ENCODE measurements at places on chromosomes 12 and 14.

- no peak for DNase-seq
Measured at GRCh38 chr12:108907839-108908351, 28.0 kb downstream of the DAO start.

- DNase-seq: no peak
Measured at GRCh38 chr14:48250575-48250974, 575.2 kb upstream of the MDGA2 start.

- no peak for DNase-seq
Measured at GRCh38 chr14:68395604-68396003, 397.3 kb downstream of the ZFP36L1 start.

GRCh38 chr12:89949457-89950195, 241.0 kb upstream of the ATP2B1 start:
- DNase-seq: no peak

DNA sequence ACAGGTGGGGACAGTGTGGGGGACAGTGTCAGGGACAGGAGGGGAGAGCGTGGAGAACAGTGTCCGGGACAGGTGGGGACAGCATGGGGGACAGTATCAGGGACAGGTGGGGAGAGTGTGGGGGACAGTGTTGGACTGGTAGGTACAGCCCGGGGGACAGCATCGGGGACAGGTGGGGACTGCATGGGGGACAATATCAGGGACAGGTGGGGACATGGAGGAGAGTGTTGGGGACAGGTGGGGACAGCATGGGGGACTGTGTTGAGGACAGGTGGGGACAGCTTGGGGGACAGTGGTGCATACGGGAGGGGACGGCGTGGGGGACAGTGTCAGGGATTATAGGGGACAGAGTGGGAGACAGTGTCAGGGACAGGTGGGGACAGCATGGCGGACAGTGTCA, 212.3 kb downstream of the TMEM121 start:
- DNase-seq: no peak

DNA sequence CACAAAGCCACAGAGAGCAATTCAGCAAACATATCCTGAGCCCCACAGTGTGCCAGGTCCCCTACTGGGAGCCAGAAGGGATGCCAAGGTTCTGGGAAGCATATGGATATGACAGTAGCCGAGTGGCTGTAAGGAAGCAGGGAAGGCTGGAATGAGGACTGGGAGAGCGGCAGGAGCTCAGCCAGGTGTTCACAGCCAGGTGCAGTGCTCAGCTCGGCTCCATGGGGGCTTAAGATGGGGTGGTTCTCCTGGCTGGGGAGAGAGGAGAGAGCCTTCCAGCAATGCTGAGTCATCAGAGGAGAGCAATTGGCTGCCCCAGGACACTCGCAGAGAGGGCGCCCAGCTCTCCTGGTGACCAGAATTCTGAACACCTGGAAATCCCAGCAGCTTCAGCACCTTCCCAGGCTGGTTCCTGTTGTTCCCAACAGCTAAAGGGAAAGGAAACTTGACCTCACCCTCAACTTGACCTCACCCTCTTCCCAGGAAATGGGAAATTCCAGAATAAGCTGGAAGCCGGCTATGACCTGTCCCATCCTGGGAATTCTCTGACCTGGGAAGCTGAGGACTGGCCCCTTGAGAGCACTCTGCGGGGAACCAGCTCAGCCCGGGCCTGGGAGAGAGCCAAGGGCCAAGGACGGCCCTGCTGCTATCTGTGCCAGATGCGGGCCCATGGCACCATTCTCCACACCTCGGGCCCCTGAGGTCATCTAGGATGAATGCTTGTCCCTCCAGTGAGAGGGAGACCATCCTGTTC, 34.6 kb downstream of the SLC6A12 start:
- peak; percentile 38 for DNase-seq

DNA sequence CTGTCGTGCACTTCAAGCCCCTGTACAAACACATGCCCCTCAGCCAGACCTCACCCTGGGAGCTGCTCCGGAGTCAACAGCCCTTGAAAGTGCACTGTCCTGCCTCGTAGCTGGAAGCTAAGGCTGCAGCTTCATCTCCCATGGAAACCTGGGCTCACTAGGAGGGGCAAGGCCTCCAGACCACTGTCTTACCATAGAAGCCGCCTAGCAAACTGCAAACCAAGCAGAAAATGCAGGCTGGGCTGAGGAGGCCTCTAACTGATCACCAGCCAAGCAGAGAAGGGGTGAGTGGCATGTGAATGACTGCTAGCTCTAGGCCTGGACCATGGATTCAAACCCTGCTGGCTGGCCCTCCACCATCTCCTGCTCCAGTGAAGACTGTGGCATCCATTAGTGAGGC, 340.2 kb downstream of the CACNA1C start:
- no peak for DNase-seq

- DNase-seq: no peak
Measured at GRCh38 chr12:131850856-131851559, 22.8 kb downstream of the MMP17 start.

DNA sequence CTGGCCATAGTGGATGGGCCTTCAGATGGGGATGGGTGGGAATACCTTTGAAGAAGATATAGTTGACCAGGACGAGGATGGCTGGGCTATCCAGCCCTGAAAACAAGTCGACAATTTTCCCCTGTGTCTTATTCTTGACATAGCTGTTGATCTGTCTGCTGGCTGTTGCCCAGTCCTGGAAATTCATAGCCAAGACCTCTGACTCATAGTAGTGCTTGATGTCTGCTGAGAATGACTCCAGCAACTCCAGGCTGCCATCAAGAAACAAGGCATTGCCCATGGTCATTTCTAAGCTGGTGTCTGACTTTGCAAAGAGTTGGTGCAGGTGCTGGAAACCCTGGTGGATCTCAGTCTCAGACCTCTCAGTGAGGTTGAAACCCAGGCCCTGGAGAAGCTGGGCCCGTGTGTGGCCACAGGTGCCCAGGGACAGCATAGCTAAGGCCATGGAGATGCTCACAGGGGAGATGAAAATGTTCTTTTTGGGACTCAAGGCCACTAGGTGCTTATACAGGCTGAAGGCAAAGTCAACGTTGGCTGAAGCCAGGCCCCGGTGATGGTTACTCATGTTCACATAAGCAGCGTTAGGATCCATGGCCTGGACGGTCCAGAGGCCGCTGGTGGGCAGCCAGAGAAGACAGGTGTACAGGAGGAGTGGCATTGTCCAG, 9.0 kb downstream of the SERPINA6 start:
- DNase-seq: no peak

GRCh38 chr14:87045956-87046355, 947.0 kb downstream of the GALC start:
- DNase-seq: no peak
